ENCODE measurements at places on chromosomes 12 and 14.

DNA sequence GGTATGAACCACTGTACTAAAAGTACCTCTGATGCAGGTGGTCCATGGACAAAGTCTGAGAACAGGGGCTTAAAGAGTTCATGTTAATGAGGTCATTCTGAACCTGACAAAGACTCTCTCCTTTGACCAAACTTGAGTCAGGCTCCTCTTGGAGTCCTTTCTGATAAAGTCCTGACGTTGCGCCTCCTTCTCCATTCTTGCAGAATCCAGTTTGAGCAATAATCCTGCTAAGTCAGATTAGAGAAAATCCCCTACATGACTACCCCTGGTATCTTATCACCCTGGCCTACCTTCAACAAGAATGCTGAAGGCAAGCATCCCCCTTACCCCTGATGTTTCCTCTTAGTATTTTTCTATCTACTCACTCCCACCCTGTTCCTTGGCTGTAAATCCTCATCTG lies 46.0 kb upstream of the ISM2 start:
- no peak for DNase-seq

DNA sequence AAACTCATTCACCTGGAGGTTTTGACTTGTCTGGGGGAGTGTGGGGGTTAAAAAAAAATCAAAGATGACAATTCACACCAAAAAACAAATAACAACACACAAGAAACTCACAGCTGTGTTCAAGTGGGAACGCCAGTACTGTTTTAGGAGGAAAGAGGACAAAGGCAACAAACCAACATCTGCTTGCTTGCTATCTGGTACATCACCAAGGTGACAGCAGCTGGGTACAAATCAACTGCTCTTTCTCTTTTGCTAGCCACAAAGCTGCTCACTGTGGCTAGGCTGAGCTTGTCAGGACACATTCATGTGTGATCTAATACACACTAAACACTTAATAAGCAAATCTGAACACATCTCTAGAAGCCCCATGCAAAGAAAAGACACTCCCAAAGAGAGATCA lies 128.0 kb upstream of the RAP1B start:
- DNase-seq, result no peak

DNA sequence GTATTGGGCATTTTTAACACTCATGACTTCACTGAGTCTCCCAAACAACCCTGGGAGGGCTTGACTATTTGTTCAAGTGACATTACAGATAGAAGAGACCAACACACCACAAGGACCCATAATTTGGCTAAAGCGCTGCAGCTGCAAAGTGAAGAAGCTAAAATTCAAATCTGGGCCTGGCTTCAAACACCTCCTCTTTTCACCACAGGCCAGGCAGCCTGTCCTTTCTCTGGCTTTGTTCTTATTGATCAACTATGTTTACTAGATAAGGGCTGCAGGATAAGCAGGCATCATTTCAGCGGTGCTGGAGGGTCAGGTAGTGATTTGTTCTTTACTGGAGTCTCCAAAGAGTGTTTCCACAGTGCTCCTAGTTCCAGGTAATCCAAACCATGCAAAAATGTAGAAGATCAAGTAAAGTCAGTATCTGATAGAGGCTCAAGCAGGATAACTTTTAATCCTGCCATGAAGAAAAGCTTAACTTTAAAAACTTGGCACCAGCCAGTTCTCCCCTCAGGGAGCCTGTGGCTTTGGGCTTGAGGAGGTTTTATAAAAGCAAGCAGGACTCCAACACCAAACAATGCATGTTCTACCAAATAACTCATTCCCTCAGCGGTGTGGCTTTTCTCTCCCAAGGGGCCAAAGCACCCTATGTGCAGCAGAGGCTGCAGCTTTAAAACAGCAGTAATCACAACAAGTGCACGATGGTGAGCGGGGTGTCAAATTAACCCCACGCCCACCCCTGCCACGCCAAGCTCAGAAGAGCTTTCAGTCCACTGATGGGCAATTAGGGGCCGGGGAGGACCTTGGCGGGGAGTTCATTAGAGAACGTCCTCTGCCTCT lies 16.8 kb downstream of the CLMN start:
- no peak for DNase-seq

DNA sequence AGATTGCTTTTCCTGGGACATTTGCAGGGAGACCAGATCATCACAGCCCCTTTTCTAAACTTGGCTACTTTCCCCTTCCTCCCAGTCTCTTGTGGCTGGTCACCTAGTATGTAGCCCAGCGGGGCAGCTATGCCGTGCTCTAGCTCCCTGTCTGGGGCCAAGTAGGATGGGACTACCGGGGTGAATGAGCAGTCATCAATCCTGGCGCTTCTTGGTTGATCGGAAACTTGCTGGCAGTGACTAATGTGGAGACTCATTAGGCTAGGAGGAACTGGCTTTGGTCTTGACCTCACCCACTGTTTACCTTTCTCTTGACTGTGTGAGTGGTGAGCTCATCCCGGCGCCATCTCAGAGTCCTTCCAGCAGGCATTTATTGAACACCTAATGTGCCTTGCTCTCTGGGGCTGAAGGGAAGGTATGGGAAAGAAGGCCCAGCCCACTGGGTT lies 15.9 kb downstream of the PLEKHG3 start:
- no peak for DNase-seq

DNA sequence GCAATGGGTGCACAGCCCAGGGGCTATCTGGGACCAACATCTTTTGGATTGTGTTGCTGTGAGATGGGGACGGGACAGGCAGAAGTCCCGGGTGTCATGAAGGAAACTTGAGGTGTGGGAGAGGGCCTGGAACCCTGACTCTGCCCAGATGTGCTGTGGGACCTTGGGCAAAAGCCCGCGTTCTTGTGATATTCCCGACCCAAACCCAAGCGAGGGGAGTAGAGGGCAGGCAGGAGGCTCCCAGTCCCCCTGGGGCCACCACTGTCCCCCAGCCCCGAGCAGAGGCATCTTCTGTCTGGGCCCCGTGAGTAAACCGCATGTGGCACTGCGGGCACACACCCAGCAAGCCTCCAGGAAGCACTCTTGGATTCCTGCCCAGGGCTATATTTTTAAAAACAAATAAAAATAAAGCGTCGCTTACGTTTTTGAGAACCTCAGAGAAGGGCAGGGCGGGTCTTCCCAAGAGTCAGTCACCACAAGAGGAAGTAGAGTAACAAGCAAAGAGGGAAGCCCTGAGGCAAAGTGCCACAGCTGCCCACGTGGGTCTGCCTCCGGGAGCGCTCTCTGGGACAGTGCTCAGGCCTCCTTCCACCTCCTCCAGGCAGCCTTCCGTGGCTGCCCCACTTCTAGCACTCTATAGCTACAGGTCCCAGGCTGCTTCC lies 39.5 kb downstream of the BEGAIN start:
- peak; percentile 26 for DNase-seq

GRCh38 chr14:60107477-60107876 lies 15.8 kb downstream of the PCNX4 start:
- no peak for DNase-seq

DNA sequence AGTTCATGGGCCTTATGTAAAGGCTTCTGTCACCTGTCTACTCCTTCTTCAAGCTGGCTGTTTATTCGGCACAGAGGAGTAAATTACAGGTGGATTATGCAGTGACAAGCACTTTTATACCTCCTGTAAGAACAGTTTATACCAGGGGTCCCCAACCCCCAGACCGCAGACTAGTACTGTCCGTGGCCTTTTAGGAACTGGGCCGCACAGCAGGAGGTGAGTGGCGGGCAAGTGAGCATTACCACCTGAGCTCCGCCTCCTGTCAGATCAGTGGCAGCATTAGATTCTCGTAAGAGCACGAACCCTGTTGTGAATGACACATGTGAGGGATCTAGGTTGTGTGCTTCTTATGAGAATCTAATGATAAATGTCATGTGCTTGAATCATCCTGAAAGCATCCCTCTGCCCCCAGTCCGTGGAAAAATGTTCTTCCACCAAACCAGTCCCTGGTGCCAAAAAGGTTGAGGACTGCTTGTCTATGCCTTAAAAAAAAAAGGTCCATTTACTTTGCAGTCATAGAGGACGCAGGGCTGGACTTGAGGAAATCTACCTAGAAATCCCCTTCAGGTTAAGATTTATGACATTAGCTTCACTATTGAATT lies 78.8 kb downstream of the ETV6 start:
- no peak for DNase-seq

GRCh38 chr12:50314636-50315312 lies 31.5 kb upstream of the LIMA1 start:
- peak; percentile 16 for DNase-seq

GRCh38 chr14:82009076-82009475 lies 475.4 kb upstream of the SEL1L start:
- DNase-seq, result no peak

DNA sequence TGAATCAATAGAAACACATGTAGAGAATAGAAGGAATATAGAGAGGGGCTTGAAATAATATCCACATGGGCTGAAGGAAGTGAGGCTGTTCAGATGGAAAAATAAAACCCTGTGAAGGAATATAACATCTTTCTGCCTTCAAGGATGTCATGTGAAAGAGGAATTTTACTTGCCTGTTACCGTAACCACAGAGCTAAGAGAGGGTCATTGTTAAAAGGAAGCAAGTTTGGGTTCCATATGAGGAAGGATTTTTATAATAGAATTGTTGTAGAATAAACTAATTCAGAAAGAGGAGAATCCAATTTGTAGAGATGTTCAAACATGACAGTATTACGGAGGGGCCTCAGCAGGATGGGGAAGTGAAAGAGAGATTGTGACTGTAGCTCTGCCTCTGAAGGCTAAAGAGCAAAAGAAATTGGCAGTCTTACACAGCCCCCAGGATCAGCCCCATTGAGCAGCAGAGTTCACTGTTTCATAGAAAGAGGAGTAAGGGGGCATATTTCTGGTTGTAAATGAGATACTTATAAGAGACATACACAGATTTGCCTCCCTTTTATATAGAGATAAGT lies 41.8 kb upstream of the PTPRR start:
- DNase-seq, result no peak

DNA sequence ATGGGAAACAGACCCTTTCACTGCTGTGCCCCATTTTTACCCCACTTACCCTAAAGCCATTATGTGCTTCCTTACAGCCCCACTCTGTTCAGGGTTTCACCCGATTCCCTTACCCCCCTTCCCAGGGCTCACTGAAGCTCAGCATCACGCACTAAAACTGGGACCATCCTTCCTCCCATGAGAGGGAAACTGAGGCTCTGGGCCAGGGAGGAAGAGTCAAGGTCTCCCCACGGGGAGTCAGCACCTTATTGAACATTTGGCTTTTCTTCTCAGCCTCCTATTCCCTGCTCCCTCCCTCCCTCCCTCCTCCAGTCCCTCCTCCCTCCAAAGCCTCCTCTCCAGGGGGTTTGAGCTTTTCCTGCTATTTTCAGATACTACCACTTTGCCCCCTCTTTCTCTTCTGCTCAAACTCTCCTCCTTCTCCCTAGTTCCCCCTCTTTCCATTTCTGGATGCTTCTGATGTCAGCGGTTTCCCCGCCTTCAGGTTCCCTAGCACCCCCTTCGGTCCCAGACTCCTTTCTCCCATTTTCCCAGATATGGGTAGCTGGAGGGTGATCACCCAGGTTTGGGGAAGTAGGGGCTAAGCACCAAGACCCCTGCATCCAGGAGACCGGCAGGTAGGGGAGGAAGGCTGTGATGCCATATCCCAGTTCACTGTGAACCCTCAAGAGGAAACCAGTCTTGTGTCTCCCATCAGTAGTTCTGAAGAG lies 960 bp downstream of the GPR162 start:
- no peak for DNase-seq

DNA sequence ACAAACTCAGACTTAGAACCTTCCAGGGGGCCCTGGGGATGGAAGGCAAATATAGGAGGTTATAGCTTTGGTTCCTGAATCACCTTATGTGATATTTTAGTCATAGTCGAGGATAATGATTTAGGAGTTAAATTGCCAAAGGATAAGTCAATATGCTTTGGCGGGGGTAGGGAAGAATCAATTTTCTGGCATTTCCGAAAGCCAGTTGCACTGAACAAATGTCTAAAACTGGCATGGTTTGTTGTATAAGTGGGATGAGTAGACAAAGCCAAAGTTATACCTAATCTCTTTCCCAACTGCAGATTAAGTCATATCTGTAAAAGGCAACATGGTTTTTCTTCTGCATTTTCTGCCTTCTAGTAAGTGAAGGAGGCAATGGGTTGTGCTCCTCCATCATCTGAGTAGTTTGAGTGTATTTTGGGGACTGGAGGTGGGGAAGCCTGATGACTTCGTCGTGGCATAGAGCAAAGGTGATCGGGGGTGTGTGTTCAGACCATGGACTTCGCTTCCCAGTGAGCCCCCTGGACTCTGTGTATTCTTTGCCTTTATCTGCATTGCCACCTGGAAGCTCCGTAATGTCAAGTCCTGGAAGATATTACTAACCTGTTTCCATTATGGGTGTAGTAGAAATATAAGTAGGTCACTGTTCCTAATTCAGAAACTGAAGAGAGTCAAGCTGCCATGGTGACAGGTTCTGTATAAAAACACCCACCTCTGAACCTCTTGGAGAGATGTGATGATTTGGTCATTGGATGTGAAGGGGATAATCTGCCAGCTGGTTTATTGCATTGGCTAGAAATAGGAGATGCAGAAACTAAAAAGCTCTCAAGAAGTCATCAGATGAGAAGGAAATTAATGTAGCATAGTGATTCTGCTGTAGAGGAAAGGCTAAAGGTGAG lies 24.5 kb downstream of the PPFIBP1 start:
- no peak for DNase-seq

GRCh38 chr14:50631408-50631821 lies 36.7 kb downstream of the SAV1 start:
- DNase-seq, result no peak

DNA sequence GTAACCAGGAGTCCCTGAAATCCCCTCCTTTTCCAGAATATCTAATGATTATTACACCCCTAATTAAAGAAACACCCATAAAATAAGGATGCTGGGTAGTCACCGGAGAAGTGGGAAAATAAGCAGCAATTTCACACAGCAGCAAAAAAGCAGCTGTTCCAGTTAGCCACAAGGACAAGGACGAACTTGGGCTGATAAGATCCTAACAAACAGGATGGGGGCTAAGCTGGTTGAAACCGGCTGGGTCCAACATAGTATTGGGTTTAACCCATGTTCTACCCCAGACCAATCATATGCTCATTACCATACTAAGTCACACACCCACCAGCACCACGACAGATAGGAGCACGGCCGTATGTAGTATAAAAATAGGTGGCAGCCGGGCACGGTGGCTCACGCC lies 100.7 kb downstream of the RPL10L start:
- DNase-seq, result no peak

- no peak for DNase-seq
Measured at GRCh38 chr12:121823101-121823726, 19.4 kb downstream of the SETD1B start.

DNA sequence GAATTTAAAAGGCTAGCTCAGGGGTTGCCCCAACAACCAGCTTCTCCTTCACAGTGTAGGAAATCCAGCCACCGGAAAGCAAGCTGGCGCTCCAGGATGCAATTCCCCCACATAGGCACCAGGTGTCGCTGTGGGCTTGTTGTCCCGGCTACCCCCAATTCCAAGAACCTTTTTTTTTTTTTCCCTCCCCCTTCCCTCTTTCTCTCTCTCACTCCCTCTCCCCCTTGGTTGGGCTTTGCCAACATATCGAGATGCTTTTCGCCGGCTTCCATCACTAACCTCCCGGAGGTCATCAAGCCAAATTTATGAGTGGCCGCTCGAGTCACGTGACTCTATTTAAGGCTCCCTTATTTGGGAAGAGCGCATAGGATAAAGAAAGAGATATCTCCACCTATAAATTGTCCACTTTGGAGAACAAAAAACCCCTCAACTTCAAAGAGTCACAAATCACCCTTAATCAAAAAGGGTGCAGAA lies at the start of gene HOXC5:
HOXC5 (plus strand) TSS at position 424 of the 474 bp plus-strand sequence. CDS start 73 bp downstream, outside the sequence.
- peak; percentile 85 for DNase-seq
